ENCODE measurements at places on chromosomes 2 and 18.

- no peak for DNase-seq
Observed at GRCh38 chr2:132519566-132519965, 103.0 kb downstream of the GPR39 start.

DNA sequence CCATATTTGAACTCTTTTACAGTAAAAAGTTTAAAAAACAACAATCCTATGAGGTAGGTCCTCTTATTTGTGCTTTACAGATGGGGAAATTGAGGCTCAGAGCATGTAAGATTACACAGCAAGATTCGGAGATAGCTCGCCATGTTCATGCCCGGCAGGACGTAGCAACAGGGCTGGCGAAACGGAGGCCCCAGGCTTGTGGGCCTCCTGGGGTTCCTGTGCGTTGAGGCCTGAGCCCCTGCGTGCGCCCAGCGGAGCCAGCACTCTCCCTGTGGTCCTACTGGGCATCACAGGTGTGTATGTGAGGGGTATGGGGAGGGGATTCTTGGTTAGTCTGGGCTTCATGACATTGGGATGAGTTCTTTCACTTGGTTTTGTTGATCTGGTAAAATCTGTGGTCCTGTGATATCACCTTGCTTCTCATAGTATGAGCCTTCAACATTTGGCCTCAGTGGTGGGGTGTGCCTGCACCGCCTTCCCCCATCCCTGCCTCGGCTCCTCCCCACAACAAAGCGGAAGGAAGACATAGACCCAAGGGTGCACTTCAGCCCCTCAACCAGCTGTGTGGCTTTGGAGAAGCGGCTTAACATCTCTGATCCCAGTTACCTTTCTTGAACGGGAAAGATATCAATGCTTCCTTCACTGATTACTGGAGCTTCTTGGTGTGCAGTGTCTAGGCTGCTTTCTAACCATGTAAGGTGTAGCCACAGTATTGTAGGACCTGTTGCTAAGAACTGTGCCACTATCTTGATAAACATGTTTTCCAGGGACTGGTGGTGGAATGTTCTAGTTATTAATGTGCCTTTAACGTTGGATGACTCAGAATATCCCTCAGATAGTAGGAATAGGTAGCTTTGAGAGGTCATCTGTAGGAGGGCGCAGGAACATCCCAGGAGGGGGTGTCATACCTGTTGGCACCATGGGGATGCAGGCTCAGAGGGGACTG lies 37.2 kb downstream of the HPCAL1 start:
- no peak for DNase-seq

GRCh38 chr2:240725671-240726070 lies 34.0 kb downstream of the AQP12A start:
- no peak for DNase-seq

DNA sequence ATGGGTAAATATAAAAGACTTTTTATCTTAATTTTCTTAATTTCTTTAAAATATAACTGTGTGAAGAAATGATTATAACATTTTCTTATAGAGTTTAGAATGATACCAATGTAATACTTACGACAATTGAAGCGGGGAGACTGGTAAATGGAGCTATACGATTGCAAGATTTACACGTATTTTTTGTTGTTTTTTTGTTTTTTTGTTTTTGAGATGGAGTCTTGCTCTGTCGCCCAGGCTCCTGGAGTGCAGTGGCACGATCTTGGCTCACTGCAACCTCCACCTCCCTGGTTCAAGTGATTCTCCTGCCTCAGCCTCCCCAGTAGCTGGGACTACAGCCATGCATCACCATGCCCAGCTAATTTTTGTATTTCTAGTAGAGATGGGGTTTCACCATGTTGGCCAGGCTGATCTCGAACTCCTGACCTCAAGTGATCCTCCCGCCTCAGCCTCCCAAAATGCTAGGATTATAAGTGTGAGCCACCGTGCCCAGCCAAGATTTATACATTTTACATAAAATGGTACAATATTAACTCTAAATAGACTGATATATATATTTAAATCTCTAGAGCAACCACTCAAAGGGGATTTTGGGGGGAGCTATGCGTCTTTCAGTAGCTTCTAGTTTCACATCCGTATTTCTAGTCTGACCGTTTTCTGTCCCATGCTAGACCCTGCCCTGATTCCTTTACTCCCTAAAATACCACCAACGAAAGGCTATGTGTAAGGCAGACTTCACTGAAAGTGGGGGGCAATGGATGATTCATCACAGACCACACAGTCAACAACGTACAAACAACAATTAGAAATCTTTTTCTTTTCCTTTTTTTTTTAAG lies 28.2 kb upstream of the ATG16L1 start:
- DNase-seq, result no peak

DNA sequence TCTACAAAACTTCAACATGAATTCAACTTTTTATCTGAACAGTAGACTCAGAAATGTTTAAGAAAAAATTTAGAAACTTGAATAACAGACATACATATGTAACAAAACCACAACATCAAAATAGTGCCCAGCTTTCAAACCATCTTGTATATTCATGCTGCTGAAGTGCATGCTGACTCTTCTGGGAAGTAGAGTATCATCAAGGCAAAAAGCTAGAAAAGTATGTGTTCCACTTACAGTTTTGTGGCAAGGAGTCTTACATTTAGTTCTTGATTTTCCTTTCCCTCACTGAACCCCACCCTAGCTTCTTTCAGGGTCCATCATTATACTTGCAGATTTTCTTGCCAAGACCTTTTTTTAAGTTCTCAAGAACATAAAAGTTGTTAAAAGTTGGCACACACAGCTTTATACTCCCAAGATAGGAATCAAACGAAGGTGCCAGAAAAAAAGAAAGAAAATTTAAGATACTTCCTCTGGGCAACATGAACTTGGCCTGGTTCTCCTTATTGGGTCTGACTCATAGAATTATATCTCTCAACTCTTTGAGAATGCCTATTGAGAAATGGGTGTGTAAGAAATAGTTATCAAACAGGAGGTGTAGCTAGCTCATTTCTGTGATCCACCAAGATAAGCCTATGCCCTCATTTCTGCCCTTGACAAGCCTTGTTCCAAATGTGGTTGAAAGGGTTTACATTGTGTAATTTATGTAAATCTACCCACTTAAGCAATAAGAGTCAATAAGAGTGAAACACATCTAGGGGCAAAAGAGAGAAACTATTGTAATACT lies 667.6 kb upstream of the ACVR2A start:
- DNase-seq, result no peak

DNA sequence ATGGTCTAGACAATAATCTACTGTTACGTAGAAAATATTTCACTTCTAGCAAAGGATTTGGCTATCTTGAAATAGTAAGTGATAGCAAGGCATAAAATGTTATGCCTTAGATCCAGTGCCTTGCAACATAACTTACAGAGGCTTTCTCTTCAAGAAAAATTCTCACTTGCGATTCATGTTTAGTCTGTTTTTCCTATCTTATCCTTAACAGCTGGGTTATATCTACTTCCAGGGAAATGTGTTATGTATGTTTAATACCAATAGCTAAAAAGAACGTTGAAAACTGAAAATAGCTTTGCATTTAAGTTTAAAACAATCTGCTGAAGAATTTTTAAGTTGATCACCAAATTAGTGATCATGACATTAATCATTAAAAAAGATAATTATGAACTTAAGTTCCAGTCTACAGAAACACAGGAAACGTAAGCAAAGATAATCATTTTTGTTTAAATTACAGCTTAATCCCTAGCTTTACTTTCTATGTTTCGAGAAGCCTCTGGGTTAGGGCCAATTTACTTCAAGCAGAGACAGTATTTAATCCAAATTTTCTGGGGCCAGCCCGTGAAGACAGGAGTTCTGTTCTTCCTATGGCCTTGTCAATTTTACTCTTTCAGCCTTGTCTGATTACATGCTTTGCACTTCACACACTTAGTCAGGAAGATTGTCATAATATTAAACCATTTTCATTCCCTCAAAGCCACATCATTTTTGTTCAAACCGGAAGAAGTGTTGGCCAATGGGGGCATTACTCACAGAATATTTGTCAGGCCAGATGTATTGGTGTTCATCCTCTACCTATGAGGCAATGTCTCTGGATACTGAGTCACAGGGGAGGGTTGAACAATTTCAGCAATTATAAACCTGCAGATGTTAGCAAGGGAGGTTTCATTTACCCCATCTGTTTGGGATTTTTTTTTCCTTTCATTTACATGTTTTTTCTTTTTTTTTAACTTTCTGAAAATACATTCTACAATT lies 1132.9 kb upstream of the ZEB2 start:
- DNase-seq, result no peak

- DNase-seq, result no peak
Observed at GRCh38 chr2:77807531-77808215, 285.5 kb upstream of the LRRTM4 start.

- no peak for DNase-seq
Observed at GRCh38 chr2:28868611-28869010, 1.5 kb downstream of the TRMT61B start.

- DNase-seq, result no peak
Observed at GRCh38 chr2:62803961-62804360, 98.4 kb downstream of the EHBP1 start.

DNA sequence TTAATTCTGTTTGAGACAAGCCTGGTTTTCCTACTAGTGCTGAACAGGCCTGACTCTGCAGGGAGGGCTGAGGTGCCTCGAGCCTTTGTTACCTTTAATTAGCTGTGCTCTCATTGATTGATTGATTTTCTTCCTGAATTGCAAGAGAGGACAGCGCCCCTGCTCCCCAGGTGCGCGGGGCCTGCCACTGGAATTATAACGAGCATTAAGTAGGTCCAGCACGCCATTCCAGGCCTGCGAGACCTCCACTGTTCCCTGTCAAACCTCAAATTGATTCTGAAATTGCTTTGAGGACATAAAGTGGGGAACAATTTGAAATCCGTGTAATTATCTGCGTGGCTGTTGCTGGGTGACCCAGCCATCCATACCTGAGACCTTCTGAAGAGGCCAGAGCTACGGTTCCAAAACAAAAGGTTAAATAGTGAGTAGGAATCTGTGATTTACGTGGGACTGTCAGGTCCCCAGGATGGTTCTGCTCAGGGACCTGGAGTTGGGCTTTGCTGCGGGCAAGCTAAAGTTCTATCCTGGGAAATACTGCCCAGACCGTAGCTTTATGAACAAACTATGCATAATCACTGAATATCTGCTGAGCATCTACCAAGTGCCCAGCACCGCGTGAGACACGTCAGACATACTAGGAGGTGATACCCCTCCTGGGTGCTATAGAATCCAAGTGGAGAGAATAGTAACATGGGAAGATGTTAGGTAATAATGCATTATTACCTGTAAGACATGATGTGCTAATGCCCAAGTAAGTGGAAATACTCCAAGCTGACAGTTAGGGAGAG lies 104.1 kb downstream of the ZBTB7C start:
- DNase-seq, result no peak

GRCh38 chr2:47265751-47266231 lies 110.7 kb upstream of the STPG4 start:
- no peak for DNase-seq

DNA sequence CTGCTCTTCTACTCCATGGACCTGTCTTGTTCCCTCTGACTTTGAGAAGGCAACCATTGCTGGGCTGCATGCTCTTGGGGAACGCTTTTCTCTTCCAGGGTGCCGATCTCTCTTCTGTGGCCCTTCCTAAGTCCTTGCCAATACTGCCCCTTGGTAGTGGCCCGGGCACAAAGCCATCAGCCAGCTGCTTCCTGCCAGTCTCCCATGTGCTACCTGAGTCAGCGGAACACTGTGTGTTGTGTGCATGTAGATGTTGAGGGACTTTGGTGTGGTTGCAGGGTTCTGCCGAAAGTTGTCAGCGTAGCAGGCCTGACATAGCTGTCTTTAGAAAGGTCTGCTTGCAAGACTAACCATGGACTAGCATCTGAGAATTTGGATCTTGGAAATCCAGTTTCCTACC lies 35.4 kb downstream of the MGAT5 start:
- DNase-seq, result peak; percentile 57

DNA sequence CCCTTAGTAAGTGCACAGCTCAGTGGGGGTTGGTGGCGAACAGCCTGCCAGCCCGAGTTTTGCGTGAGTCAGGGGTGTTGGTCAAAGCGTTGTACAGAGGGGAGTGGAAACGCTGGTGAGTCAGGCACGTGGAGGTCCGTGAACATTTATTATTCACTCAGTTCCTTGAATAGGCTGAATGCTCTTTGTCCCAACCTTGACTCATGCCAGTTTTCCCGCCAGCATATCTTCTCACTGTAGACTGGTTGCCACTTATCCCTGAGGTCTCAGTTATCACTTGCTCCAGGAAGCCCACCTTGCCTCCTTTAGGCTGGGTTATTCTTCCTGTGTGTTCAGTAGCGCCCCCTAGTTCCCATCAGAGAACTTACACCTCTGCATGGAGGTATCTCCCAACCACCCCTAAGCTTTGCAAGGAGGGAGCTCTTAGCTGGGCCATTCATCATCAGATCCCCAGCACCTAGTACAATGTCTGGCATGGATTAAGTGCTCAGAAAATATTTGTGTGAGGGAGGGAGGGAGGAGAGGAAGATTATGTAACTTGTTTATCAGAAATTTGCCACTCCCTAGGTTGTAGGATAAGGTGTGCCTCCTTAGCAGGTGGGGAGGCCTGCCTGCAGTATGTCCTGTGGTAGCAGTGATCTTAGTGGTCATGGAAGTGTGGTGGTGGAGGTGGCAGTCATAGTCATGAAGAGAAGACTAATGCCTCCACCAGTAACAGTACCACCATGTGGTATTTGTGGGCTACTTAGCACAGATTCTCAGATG lies 72.1 kb downstream of the CABLES1 start:
- DNase-seq, result no peak

DNA sequence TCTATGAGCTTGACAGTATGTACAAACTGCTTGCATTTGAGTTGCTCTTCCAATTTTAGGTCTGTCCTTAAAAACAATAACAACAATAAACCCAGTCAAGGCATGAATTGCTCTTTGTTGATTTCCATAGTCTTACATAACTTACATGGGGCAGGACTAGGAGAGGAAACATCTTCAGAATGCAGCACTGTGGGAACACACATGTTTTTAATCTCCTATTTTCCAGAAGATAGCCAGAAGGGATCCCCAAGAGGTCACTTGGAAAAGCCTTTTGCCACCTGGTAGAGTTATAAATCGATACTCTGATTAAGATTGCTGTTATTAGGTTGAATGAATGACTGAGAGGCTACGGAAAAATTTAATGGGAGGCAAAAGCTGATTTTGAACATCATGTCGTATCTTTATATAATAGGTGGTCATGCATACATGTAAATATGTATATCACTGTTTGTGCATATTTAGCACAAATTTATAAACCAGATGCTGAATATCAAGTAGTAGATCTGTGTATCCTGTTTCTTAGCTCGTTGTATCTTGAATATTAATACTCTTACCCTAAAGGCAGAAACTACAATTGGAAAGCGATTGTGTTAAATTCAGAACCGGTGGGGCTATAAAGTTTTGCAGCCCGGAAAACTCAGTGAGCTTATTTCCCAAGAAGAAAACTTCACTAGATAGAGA lies 479.4 kb upstream of the TCF4 start:
- DNase-seq, result no peak

- no peak for DNase-seq
Observed at GRCh38 chr2:178723786-178724346, 83.4 kb downstream of the TTN start.

- DNase-seq, result no peak
Observed at GRCh38 chr2:85264471-85264870, 63.3 kb downstream of the TGOLN2 start.

GRCh38 chr18:74905247-74905646 lies 303.7 kb downstream of the PTGR3 start:
- DNase-seq, result no peak

- no peak for DNase-seq
Observed at GRCh38 chr2:9071584-9072124, 68.2 kb upstream of the MBOAT2 start.

GRCh38 chr2:19577723-19578122 lies 219.3 kb upstream of the OSR1 start:
- DNase-seq, result no peak

- no peak for DNase-seq
Observed at GRCh38 chr18:50469380-50469781, 90.5 kb upstream of the MAPK4 start.
